Stimulated activated CD8-positive, alpha-beta memory T cell treated with anti-CD3 and anti-CD28 coated beads, Interleukin-4, amount 100 ng/mL, for 4 hours (primary cell): ENCODE measurements at places on chromosomes 3 and 15.

DNA sequence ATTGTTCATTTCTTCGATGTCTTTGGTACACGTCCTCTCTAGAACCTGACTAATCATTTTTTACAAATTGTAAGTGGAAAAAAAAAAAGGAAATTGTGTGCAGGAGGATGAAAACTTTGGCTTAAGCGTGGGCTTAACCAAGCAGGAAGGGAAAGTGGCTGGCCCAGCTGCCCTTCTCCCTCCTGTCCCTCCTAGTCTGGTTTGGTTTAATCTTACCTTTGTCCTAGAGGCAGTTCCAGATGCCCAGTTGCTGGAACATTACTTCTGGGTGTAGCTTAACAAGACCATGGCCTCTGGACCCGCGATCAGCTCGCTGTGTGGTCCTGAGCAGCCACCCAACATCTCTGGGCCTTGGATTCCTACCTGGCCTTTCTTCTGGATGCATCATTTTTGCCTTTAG, 15.4 kb downstream of the PAQR5 start:
- DNase-seq = no peak

GRCh38 chr3:122313281-122313680, 11.8 kb upstream of the CSTA start:
- no peak for DNase-seq

GRCh38 chr15:38745126-38745525, 180.5 kb upstream of the RASGRP1 start:
- no peak for DNase-seq

DNA sequence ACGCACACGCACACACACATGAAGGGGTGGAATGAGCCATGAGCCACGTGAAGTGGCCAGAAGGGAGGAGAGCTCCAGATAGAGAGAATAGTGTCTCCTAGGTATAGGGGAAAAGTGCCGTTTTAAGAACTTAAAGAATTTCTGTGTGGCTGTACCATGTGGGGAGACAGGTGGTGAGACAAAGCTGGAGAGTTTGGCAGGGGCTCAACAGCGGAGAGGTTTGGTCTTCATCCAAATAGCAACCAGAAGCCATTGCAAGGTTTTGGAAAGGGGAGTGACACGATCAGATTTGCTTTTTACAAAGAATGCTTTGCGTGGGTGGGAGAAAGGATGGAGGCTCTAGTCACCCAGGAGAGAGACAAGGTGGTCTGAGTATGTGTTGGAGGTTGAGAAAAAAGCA, 146.0 kb downstream of the IL20RB start:
- no peak for DNase-seq

- no peak for DNase-seq
Measured at GRCh38 chr15:29131840-29132420, 137.7 kb downstream of the NSMCE3 start.

- no peak for DNase-seq
Measured at GRCh38 chr3:14410106-14410502, 7.7 kb downstream of the SLC6A6 start.

- DNase-seq = no peak
Measured at GRCh38 chr3:13588993-13589392, 40.1 kb downstream of the FBLN2 start.

GRCh38 chr15:43209059-43209824, 11.6 kb downstream of the EPB42 start:
- no peak for DNase-seq

DNA sequence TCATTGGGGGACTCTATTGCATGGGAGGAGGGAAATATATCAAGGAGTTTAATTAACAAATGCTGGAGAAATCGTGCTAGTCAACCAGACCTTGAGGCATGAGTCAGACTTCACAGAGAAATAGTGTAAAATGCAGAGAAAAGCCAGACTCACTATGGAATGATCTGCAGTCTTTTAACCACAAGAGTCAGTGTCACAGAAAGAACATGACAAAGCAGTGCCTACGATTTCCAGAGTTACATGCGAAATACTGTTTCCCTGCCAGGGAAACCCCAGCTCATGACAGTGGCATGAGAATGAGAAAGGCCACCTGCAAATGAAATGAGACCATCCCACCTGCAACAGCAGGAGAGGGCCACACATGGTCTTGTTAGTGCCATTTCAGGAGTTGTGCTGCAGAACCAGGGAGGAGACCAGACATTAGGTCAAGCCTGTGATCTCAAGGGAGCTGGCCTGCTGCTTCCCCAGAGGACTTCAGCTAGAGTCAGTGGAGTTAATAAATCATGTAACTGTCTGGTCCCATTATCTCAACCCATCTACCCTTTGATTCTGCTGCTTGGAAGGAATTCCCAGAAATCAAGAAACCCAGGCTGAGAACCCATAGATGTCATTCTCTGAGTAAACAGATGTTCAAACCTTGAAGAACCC, 79.0 kb downstream of the ERC2 start:
- no peak for DNase-seq

GRCh38 chr3:50221411-50222168, 14.4 kb upstream of the GNAI2 start:
- DNase-seq = no peak

DNA sequence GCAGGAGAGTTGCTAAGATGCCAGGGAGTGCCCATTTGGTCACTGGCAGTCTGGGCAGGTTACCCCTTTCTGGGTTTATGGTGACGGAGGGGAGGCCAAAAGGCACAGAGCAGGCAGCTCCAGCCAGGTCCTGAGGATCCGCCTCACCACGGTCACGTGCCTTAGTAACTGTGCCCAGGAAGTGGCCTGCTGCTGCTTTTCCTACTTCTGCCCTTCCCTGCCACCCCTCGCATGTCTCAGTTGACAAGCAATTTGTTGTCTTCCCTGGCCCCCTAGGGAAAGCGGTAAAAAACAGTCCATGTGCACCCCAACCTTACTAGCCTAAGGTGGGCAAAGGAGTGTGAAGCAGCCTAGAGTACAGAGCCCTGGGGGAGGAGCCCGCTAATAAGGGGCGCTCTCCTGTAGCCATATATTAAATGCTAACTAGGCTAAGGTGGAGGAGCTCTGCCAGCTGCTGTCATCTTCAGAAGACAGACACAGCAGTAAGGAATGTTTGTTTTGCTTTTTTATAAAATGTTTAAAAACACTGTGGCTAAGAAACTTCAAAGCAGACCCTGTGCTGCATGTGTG, 9.1 kb upstream of the LIPH start:
- DNase-seq = no peak

DNA sequence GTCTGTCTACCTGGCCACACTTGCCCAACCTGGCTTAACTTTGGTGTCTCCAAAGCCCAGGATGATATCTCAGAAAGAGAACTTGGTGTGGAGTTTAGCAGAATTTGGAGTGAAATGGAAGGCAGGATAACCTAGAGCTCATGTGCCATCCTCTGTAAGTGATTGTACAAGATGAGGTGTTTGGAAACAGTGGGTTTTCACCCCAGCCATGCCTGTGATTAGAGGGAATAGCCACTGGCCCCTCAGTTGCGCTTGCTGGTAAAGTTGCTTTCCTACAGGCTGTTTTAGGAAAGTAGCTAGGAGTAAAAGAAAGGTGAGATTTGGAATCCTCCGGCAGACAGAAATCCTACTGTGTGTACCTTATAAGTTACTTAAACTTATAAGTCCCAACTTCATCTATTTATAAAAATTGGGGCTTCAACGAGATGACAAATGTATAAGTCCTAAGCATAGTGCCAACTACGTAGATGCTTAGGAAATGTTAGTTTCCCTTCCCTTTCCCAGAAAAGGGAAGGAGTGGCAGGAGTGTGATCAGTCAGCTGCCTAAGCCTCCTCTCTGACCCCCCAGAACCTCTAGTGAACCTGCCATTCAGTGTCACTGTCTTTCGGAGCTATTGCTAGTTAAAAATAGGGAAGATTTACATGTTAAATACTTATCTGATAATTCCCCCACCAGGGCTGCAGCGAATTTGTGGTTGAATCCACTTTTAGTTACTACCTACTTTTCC, 13.4 kb upstream of the BMF start:
- DNase-seq = no peak

DNA sequence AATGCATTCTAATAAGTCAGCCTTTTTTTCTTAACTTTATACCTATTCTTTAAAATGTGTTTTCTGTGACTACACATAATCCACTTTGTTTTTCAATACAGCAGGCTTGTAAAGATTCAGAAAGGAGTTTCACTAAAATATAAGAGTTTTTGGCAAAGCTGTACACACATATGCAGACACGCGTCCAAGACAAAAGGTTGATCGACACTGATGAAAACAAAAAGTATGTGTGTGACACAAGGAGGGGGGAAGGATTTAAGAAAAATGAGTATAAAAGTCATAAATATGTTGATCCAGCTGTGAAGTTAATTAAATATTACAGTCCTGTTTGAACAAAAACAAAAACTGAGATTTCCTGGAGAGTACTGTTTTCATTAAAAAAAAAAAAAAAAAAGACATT, 294.5 kb upstream of the RARB start:
- no peak for DNase-seq

DNA sequence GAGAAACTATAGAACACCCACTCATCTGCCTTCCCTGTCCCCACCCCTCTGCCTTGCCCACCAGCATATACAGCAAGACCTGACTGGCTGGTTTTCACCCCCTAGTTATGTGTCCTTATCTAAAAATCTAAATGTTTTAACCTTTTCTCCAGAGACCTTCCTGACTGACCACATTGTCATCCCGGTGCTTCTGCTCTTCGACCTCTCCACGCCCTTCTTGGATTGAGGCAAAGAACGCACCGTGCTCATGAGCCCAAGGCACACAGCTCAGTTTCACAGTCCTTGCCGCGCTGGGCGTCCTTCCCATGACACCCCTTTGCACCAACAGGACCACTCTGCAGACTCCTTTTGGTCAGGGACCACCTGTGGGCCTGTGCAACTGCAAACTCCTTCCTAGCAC, 62.7 kb downstream of the B3GNT5 start:
- DNase-seq = no peak

DNA sequence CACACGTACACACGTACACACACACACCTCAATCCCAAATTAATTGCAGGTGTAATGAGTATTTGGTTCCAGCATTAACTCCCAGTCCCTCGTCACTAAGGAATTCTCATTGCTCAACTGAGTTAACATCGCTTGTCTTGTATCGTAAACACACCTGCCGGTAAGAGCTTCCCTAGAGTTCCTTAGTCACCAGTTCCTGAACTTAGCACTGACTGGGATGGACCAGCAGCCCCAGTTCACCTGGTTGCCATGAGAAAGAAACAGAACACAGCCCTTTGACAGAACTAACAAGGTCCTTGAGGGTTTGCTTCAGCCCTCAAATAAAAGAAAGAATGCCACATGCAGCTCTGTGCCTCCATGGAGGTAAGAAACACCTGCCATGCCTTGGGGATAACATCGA, 66.3 kb upstream of the SLCO3A1 start:
- no peak for DNase-seq

DNA sequence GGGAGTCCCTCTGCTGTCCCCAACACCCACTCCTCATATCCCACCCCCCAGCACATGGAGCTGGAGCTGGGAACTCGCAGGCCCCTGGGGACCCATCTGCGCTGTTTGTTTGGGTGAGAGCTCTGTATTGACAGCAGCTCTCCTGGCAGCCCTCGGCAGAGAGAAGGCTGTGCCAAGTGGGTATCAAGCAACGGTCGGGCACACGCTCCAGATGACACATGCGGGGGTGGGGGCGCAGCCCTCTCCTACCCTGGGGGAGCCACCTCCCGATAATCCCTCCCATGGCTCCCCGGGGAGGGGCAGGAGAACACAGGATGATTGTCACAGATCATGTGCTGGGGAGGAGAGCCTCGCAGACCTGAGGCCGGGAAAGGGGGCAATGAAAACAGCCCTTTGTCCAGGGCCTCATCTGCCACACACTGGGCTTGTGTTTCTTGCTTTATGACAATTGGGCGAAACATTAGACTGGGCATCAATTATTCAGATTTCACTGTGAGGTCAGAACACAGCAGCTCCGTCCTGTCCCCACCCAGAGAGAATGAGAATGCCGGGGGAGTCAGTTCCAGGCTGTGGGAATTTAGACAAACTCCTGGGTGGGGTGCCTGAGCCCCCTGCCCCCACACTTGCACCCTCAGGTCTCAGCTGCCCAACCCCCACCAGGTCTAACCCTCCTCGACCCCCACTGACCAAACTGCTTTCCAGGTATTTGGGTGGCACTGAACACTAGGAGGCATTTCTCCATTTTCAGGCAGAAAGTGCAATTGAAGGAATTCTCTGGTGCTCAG, 46.4 kb upstream of the KLF13 start:
- DNase-seq = no peak

- no peak for DNase-seq
Measured at GRCh38 chr15:97652041-97652440, 308.5 kb upstream of the ARRDC4 start.

DNA sequence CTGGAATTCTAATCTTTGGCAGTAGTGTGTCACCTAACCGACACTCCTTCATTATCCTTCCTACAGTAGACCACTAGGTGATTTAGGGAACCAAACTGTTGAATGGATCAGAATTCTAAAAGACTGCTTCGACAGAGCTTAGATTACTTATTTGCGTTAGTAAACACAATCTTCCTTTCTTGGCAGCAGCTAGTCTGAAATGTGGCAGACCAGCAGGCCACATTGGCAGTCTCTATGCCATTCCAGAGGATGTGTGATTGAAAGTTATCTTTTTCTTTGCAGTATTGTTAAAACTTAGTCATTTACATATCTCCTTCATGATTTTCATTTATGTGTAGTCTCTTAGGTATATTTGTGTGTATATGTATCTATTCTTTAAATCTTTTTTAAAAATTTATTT, 23.6 kb downstream of the MBNL1 start:
- no peak for DNase-seq

DNA sequence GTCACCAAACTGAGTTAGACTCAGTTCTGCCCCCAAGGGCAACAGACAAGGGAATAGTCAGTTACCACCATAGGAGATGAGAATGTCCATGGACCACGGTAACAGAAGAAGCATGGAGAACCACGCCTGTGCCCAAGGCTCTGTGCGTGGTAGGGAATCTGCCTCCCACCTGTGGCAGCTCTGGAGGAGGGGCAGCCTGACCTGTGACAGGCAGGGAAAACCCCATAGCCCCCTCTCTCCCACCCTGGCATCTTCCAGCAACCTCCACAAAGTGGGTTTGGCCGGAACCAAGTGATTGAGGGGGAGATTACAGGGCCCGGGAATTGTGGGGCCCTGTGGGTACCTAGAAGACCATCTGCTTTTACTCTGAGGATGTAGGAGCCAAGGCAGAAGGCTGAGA, 14.3 kb upstream of the LTF start:
- DNase-seq = no peak

GRCh38 chr3:33149342-33149741, 35.5 kb downstream of the CRTAP start:
- DNase-seq = no peak

- DNase-seq = no peak
Measured at GRCh38 chr3:21434310-21434709, 316.7 kb downstream of the ZNF385D start.

DNA sequence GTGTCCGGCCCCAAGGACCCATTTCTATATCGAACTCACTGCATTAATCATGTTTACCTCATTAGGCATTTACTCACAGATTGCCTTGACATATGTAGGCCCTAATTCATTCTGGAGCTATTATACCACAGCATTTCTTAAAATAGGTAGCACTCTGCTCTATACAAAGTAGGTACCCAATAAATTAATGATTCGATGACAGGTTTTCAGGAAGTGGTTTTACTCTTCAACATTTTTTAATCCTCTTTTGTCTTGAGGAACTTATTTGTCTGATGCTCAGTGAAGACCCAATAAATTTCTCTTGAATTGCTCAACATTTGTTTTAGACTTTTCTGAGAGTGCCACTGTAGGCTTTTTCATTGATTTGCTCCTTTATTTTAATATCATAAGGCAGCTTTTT, 12.1 kb downstream of the TGFBR2 start:
- DNase-seq = no peak

GRCh38 chr3:69671082-69671952, 67.9 kb upstream of the MITF start:
- DNase-seq = no peak

GRCh38 chr3:152202976-152203626, 65.6 kb upstream of the MBNL1 start:
- DNase-seq = no peak

- DNase-seq = no peak
Measured at GRCh38 chr3:143333367-143333766, 213.8 kb downstream of the CHST2 start.
